ENCODE measurements at places on chromosomes 4 and X.

- DNase-seq = no peak
Observed at GRCh38 chr4:22413471-22413870, 102.4 kb downstream of the ADGRA3 start.

DNA sequence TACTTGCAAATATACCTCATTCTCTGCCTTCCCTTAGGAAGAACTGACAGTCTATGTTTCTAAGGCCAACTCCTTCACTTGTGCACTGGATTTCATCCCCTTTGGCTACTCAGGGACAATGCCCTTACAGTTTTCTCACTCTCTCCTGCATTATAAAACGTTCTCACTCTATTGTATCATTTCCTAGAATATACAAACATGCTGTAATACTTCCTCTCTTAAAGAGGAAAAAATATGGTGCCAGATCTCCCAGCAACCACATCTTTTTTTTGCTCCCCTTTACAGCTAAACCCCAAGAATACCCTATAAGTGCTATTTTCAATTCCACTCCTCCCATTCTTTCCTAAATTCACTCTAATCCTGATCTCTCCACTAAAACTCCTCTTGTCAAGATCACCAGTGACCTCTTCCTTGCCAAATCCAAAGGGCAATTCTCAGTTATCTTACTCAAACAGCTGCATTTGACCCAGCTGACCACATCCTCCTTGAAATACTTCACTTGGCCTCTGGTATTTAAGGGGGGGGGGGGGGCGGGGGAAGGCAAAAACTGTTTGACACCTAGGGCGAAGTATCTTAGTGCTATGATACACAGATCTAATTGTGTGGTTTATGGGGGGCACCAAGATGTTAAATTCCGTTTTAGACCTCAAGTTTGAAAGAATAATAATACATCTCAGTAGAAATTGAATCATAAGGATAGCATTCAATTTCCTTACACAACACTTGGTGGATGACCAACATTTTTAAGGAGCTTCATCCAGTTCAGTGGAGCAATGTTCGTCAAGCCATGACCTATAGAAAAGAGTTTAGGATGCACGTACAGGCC lies 1.6 kb downstream of the RCHY1 start:
- no peak for DNase-seq

- no peak for DNase-seq
Observed at GRCh38 chr4:8516996-8517550, 63.1 kb upstream of the GPR78 start.

GRCh38 chr4:6916587-6917460 lies 7.2 kb downstream of the TBC1D14 start:
- DNase-seq = no peak

All from stimulated activated CD4-positive, alpha-beta T cell treated with anti-CD3 and anti-CD28 coated beads, Interleukin-1b, Interleukin-23, amount 100 ng/mL, for 24 hours (primary cell).